ENCODE measurements at places on chromosomes 2 and 18.

DNA sequence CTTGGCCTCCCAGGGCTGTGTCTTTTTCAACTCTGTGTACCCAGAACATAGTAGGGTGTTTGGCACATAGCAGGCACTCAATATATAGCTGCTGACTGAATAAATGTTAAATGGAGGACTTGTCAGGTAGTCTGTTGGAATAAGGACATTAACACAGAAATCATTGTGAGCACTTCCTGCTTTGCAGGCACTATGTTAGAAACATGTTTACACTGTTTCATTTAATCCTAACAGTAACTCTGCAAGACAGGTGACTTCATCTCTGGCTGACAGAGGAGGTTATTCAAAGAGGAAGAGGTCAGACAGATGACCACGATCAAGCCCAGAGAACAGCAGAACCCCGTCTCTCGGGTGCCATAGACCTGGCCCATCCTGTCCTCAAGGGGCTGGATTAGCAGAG, 28.0 kb upstream of the PIEZO2 start:
- DNase-seq: no peak

GRCh38 chr2:108905906-108906305, 83.1 kb downstream of the EDAR start:
- DNase-seq: no peak

DNA sequence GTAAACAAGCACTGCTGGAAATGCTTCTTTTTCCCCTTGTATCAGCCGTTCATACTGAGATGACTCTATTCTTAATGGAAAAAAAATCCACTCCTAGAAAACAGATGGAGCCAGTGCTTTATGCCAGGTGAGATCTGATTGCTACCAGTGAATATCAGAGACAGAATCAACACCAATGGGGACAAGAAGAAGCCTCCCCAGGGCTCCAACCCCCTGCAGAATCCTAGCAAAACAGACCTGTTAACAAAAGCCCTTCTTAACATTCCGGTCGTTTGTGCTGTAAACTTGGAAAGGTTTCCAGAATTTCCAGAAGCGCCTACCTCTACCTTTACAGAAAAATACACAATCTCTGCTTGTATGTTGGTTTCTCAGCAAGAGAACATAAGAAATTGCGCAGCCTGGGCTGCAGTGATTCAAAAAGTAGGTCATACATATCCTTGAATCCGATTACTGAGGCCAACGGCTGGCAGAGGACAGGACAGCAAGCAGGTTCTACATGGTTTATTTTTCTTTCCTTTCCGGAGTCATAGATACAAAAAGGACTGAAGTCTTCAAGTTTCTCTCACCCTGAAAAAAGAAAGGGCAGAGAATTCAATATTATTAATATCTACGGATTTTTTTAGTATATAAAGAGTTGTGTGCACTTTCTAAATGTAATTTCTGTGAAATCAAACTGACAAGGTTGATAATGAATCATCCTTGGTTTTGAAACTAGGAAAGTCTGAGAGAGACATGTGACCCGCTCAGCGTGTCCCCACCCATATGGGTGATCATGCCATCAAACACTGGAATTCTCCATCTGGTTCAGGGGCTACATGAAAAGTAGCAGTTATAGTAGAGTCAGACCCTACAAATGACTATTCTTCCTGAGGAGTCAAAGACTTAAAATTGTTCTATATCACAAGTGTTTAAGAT, 266.7 kb upstream of the MGAT5 start:
- DNase-seq: no peak

- DNase-seq: no peak
These were observed 657 bp downstream of the ATP8B1 start for GRCh38 chr18:57802213-57803102.

DNA sequence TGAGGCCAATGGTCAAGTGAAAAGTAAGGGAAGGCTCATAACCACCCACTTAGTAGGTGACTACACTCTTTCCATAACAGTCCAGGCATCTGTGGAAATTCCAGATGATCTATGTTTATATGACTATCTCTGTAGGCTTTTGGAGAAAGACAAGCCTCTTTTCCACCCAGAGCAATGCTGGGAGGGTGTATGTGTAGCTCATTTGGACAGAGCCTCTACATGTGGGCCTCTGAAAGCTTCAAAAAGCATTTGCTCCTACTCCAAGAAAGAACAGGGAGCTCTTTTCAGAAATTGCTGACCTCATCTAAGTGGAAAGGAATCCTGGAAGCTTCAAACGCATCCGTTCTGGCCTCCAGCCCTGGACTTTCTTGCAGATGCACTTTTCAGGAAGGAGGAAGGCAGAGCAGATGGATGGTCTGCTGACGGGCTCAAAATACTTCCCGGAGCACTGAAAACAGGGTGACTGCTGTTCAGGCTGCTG, 308.7 kb downstream of the LRATD1 start:
- no peak for DNase-seq

DNA sequence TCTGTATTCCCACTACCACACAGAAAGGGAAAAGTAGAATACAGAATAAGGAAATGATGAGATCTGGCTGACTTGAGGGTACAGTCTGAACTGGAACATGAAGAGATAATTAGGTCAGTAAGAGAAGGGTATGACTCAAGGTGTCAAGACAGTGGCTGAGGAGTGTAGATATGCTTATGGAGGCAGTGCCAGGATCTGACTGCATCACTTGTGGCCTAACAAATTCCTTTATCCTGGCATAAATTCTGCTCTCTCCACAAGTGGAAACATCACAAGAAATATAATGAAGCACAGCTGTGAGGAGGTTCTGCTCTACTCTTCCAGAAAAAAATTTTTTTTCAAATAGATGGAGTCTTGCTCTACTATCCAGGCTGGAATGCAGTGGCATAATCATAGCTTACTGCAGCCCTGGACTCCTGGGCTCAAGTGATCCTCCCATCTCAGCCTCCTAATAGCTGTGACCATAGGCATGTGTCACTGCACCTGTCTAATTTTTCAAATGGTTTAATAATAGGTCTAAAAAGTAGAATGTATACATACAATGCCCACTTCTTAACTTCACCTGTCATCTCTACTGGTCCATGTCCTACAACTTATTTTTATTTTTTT, 85.3 kb downstream of the C2orf74 start:
- DNase-seq: no peak

- DNase-seq: peak; percentile 34
These were observed 27.3 kb downstream of the LAMA3 start for GRCh38 chr18:23716516-23716915.

DNA sequence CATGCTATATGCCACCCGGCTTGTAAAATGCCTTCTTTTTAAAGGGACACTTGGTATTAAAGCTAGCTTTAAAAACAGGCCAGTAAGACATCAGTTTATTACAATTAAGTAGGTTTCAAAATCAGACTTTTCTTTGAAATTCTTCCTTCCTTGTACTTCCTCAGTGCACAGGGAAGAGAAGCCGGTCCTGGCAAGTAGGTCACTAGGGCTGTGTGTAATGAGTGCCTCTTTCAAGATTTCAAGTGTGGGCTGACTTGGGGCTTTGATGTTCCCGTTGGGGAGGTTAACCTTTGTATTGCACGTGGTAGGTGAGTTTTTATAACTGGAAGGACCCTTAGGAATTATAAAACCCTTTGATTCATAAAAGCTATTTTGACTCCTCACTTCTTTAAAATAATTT, 566.4 kb upstream of the ID2 start:
- no peak for DNase-seq

DNA sequence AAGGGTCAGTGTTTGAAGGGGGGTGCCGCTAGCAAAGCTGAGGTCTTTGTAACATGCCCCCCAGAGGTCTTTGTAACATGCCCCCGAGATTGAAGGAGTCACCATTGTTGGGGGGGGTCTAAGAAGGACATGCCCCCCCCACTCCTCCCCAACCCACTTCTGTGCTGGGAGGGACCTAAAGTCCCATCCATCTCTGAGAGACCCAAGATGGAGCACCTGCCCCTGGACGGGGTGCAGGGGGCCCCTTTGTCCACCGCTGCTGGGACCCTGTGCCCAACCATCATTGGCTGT, 5.9 kb upstream of the ASIC4 start:
- DNase-seq: no peak

DNA sequence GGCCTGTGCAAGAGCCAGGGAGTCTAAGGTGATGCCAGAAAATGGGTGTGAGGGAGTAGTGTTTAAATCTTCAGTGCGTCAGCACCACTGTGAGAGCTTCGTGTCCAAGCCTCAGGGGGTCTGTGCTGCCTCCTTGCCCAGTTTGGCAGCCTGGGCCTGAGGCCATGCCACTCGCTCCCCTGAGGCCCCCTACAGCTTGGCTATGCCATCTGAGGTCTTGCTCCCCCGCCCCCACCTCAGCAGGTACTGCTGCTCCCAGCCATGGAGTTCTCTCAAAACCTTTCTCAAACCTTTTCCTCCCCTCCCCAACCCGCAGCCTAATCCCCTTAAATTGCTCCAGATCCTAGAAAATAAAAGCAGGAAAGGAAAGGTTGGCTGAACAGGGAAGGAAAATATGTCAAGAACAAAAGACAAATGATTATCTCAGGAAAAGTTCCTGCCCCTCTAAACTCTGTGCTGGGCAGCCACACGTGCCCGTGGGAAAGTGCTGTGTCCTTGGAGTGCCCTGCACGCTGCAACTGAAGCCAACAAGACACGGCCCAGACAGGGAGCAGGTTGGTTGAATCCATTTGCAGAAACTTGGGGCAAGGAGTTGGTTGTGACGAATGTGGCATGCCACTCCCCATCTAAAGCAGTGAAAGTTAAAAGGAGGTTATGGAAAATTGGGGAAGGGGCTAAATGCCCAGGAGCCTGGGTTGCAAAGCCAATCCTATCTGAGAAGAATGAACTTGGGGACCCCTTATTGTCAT, 61.2 kb downstream of the ATOH8 start:
- no peak for DNase-seq

DNA sequence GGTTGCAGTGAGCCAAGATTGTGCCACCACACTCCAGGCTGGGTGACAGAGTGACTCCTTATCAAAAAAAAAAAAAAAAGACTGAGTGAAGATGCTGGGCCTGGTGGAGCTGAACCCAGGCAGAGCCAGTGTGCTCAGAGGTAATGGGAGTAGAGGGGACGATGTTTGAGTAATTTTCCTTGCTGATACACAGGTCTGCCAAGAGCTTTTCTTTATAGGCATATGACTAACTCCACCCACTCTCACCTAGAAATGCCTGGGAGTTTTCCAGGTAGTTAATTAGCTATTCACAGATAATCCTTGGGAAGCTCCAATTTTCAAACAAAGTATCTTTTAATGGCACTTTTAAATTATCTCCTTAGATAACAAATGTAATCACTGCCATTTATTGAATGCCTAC, 33.4 kb upstream of the ACSL3 start:
- DNase-seq: no peak

GRCh38 chr2:132414081-132414480, 2.5 kb upstream of the GPR39 start:
- DNase-seq: no peak

DNA sequence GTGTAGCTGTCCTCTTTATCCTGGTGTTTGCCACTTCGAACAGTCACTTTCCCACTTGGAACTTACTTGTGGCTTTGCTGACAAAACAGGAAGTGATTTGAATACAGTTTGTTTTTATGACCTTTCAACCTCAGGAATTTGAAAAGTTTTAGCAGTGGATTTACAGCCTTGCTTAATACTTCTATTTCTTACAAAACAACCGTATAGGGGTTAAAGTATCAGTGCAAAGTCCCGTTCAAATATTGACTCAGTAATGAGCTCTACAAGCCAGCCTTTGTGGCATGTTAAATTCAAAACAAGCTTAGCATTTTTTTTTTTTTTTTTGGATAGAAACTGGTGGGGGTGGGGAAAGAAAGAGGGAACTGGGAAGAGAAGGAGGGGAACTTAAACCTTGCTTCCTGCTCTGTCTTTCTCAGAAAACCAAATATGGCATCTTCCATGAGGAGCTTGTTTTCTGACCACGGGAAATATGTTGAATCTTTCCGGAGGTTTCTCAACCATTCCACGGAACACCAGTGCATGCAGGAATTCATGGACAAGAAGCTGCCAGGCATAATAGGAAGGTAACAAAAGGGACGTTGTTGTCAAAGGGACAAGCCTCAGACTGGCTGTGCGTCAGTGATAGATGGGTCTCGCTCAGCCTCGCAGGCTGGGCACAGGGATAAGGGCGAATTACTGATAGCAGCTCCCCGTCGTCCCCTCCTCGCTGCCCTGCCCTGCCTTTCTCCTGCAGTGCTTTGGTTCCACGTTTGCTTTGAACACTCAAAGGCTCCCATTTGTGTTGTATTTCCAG, at the start of gene HNMT:
TSS of gene HNMT (plus strand) at position 408 of the 793 bp plus-strand sequence. CDS start at position 427, 19 bp downstream.
- peak; percentile 90 for DNase-seq

GRCh38 chr2:179770029-179770428, 91.4 kb downstream of the ZNF385B start:
- DNase-seq: no peak

DNA sequence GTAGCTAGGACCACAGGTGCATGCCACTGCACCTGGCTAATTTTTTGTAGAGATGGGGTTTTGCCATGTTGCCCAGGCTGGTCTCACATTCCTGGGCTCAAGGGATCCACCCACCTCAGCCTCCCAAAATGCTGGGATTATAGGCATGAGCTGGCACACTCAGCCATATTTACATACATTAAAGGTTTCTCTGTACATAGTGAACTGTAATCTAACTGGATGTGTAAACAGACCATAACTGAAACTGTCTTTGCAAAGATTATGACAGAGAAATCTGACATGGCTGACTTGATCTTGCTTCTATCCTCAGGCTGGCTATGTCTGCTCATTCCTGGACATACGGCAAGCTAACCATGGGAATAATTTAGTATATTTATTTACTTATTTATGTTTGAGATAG, 139.2 kb upstream of the XPO1 start:
- DNase-seq: no peak

- no peak for DNase-seq
These were observed 74.3 kb downstream of the KCNF1 start for GRCh38 chr2:10985901-10986535.

DNA sequence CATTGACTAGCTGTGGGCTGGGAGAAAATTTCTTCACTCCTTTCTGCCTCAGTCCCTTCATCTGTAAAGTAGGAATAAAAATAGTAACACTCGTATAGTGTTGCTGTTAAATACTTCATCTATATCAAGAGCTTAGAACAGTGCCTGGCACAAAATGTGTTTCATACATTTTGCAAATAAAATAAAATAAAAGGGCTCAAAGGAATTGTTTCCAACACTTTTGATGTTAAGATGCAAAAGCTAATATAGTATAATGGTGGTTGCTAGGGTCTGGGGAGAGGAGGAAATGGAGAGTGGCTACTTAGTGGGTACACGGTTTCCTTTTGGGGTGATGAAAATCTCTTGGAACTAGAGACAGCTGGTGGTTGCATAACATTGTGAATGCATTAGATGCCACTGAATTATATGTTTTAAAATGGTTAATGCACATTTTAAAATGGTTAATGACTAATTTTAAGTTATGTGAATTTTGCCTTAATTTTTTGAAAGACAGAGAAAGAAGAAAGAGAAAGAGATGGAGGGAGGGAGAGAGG, 542.1 kb upstream of the ID2 start:
- DNase-seq: no peak

DNA sequence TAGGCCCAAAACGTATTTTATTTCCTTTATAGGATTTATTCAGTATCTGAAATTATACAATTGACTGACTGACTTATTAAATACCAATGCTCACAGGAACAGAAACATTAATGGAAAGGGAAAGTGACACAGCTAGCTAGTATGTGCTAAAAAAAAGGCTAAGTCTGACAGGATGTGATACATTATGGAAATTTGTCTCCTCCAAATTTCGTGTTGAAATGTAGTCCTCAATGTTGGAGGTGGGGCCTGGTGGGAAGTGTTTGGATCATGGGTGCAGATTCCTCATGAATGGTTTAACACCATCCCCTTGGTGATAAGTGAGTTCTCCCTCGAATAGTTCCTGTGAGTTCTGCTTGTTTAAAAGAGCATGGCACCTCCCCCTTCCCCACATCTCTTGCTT, 70.6 kb upstream of the WDR75 start:
- DNase-seq: no peak

GRCh38 chr18:41517142-41517541, 437.9 kb upstream of the PIK3C3 start:
- DNase-seq: no peak
